ENCODE measurements at places on chromosomes 2 and 18.
A peak's percentile ranks its signal among the peaks of the same experiment; 100 is the strongest.

GRCh38 chr18:9965711-9966624, 52.2 kb downstream of the VAPA start:
- no peak for DNase-seq

GRCh38 chr2:106165029-106165428, 29.1 kb downstream of the UXS1 start:
- DNase-seq = no peak

DNA sequence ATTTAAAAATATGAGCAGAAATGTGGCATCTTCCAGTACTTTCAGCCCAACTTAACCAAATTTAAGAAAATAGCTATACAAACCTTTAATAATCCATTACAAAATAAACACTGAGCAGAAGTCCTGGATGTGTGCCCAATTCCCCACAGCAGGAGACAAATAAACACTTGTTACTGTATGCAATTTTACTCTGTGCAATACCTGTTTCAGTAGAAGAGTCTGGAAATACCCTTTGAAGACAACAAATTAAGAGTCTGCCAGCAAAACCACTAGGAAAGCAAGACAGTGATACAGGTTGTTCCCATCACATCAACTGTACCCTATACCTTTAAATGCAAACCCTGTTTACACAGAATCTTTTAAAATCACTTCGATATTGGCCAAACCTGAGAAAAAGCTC, 41.4 kb upstream of the RNU4ATAC start:
- DNase-seq = peak; percentile 32

- no peak for DNase-seq
Measured at GRCh38 chr2:28764909-28765711, 13.5 kb downstream of the PPP1CB start.

DNA sequence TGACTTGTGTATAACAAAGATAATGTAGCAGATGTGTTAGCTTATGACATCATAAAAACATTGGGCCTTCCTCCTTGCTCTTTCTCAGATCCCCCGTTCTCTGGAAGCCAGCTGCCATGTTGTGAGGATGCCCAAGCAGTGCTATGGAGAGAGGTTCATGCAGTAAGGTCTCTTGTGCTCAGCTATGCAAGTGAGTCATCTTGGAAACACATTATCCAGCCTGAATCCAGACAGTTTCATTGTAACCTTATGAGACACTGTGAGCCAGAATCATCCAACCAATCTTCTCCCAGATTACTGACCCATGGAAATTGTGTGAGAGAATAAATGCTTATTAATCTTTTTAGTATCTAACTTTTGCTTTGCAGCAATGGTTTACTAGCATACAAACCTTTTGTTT, 60.8 kb downstream of the ST6GAL2 start:
- no peak for DNase-seq

DNA sequence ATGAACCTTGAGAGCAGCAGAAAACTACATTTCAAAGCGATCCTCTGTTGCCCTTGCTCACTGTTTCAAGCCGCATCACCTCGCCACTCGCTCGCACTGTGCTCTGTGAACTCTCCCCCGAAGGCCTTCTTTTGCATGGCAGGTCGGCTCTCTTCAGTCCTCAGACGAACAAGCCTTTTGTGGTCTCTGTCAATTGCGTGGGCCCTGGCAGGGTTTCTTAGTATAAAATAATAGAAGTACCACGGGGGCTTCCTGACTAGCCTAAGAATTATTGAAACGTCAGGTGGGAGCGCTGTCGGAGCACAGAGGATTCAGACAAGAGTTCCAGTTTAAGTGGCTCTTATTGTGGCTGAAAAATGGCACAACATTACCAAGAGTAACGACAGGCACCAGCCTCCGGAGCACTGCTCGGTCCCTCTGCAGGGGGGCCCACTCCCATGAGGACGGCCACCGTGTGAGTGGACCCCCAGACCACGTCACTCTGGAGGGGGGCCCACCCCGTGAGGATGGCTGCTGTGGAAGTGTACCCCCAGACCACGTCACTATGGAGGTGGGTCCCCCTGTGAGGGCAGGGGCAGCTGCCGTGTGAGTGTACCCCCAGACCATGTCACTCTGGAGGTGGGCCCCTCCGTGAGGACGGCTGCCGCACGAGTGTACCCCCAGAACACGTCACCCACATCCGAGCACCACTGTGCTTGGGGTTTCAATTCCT, 237.7 kb downstream of the HDAC4 start:
- DNase-seq = no peak

GRCh38 chr2:64943387-64944150, 45.6 kb upstream of the SLC1A4 start:
- DNase-seq = no peak

- peak; percentile 70 for DNase-seq
Measured at GRCh38 chr2:126656431-126657147, 631 bp downstream of the GYPC start.

Data from GM13976 (cell line).